ENCODE measurements at places on chromosomes 7 and 10. TPM values are rescaled to one million over a fixed set of nuclear protein-coding genes. Genes with fewer than 3 reads are reported as not detected.

Gene AKR1C8
- not detected for total RNA-seq

DNA sequence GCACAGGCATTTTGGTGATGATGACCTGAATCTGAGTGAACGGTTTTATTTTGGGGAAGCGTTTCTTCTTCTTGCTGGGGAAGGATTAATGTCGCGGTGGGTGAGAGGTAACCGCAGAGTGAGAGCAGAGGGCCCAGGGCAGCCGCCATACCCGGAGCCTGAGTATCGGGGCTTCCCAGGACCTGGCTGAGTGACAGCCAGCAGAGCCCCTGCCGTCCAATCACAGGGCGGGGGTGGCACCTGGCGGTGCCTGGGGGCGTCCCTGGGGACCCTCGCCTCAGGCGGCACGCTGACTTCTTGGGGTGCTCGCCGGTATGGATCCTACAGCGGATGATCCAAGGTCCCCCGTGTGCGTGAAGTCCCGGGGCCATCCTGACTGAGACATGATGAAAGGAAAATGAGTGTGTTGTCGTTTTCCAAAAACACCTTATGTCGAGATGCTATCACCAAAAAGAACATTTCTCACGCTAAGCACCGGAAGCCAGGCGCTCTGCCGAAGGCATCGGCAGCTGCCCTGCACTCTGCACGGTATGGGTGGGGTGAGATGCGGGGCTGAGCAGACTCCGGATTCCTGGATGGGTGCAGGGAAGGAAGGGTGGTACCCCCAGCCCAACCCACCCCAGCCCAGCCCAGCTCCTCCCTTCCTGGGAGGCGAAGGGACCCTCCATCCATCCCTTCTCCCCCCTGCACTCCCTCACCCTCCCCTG, 227.9 kb upstream of the SHH start:
- no peak for DNase-seq

DNA sequence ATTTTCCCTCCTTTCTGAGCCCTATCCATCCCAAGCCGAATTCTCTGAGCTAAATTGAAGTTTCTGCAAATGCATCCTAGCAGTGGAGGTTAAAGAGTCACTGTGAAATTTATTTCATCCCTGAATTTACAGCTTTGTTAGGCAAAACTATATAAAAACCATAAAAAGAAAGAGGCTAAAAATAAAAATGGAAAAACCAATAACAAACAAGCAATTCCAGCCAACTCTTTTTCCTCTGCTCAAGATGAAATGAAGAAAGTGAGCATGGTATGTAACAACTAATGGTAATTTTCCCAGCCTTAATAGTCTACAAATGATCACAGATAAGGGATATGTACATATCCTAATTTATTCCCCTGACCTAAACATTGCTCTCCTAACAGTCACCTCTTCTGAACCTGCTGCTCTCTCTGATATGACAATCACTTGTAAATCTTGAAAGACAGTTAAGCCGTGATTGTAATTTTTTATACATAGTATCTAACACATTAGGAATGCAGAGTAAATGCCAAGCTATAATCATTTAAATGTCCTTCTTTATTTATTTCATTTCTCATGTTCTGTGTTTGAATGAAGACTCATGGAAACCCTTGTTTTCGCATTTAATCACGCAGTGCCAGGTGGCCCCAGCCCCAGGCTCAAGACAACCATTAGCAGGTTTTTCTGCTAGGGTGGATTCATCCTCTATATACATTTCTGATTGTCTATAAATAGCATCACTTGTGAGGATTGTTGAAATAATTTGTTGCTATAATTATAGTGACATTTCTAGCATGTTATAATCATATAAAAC, 48.6 kb upstream of the NRP1 start:
- no peak for DNase-seq

GRCh38 chr10:74150204-74150989, at the start of gene AP3M1:
Gene AP3M1 (minus strand): TSS chr10:74150828. CDS start chr10:74138379, 12,449 bp downstream.
- DNase-seq = no peak

- no peak for DNase-seq
Measured at GRCh38 chr10:90847436-90847835, 10.4 kb downstream of the HTR7 start.

DNA sequence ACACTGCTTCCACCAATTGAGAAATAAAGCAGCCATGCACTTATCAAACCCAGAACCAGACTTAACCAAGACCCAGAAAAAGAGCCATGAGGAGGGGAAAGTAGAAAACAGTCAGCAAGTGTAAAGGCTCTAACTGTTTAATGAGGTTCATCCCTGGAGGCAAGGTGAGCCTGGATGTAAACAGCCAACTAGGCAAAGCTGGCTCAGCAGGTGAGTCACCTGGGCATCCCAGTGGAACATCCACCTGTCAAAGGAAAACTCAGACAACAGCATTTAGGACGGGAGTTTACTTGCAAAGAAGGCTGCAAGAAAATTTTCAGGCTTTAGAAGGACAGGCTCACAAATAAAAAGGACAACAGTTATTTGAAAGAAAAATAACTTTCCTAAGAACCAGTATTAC, 153.0 kb downstream of the SNX13 start:
- DNase-seq = no peak

- DNase-seq = no peak
Measured at GRCh38 chr10:3765146-3765545, 19.9 kb downstream of the KLF6 start.

GRCh38 chr10:122293156-122293960, 22.3 kb downstream of the BTBD16 start:
- DNase-seq = no peak

DNA sequence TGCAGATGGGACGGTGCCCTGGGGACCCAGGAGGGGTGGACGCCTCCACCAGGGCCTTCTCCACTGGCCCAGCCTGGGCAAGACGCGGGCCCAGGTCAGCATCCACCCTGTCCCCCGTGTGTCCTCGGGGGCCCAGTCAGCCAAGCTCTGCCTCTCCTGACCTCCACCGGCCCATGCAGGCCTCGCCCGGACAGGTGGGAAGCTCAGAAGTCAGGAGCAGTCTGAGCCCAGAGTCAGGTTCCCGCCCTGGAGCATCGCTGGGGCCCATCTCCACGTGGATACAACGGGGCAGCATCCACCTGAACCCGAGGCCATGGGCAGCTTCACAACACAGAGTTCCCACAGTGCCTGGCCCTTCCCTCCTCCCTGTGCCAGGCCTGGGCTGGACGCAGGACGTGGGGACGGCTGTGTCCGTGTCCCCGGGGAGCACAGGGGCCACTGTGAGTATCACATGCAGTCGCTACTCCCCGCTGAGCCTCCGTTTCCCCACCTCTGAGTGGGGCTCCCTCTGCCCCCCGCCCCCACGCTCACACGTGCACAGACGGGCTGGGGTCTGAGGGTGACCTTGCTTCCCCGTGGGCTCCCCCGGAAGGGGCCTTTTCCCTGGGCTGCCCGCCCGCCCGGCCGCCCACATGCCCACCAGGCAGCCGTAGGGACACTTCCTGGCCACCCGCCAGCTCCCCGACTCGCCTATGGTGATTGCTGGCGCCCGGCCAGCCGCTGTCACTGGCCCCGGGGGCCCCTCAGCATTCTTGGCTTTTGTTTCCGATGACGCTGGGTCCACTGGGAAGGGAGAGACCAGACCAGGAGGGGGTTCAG, 64.3 kb downstream of the PDGFA start:
- peak; percentile 76 for DNase-seq

DNA sequence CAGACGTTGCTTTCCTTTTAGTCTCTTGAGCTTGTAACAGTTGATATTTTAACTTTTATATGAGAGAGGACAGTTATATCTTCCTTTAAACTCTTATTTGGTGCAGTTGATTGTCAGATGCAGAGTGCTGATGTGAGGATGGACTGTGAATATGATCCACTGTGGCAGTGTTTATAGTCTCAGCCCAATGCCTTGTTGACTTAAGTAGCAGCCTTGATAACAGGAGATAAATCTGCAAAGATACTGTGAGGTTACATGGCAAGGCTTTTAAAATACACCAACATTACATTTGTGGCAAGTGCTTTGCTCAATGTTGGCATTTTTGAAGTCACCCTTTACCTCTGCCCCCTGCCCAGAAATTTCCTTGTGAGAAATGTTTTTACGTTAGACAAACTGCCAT, 206.7 kb downstream of the AUTS2 start:
- no peak for DNase-seq

GRCh38 chr10:34732926-34733325, 82.2 kb downstream of the PARD3 start:
- no peak for DNase-seq

Gene ABCA13
- not detected for total RNA-seq

GRCh38 chr10:121157998-121158397, 306.8 kb downstream of the WDR11 start:
- no peak for DNase-seq

- peak; percentile 67 for DNase-seq
Measured at GRCh38 chr7:137717811-137718271, 128.9 kb downstream of the DGKI start.

GRCh38 chr10:24971374-24971773, 19.0 kb upstream of the PRTFDC1 start:
- DNase-seq = no peak

- DNase-seq = no peak
Measured at GRCh38 chr7:36686499-36686898, 37.8 kb downstream of the AOAH start.

- peak; percentile 69 for DNase-seq
Measured at GRCh38 chr7:50657341-50657873, 92.2 kb upstream of the DDC start.

GRCh38 chr7:113730309-113730955, 188.4 kb downstream of the PPP1R3A start:
- no peak for DNase-seq

DNA sequence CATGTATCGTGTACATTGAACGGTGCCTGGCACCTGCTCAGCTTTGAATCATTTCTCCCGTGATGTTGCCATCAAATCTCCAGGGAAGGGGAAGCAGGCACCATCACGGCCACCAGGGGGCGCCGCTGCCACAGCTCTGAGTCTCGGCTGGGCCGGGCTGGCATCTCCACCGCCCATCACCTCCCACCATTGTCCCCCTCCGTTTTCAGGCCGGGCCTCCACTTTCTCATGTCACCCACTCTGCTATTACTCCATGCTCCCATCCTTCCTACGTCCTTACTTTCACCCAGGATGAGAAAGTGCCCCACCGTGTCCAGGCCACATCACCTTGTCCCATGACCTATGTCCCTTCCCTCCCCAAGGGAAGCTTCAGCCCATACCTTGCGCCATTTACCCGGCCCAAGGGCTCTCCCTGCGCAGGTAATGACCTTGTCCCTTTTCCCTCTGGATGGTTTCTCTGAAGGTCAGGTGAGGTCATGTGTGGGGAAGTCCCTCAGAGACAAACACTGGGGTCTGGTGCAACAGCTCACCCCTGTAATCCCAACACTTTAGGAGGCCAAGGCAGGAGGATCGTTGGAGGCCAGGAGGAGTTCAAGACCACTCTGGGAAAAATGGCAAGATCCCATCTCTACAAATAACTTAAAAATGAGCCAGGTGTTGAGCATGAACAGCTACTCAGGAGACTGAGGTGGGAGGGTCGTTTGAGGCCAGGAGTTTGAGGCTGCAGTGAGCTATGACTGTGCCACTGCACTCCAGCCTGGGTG, 31.8 kb upstream of the OCM2 start:
- peak; percentile 61 for DNase-seq

Gene SPDYE6
- not detected for total RNA-seq

GRCh38 chr7:51026341-51026740, 243.6 kb upstream of the GRB10 start:
- no peak for DNase-seq

DNA sequence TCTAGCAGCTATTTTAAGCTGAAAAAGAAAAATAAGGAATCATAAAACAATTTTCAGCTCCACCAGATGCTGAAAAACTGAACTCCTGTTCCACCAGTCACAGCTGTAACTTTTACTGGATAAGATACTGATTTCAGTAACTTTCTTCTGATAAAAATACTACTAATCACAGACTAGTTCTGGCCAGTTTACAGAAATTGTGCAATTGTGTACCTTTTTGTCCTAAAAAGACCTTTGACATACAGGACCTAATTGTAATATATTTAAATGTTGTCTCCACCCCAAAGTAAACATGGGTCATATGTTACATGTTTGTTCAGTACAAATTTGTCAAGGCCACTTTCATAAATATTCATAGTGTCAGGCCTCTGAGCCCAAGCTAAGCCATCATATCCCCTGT, 27.1 kb upstream of the PIP start:
- DNase-seq = no peak

- DNase-seq = peak; percentile 50
Measured at GRCh38 chr10:31927884-31928548, 615 bp downstream of the ARHGAP12 start.
